ENCODE measurements at places on chromosomes 7 and 10.

- DNase-seq: no peak
Measured at GRCh38 chr10:23015021-23015707, 80.2 kb upstream of the MSRB2 start.

DNA sequence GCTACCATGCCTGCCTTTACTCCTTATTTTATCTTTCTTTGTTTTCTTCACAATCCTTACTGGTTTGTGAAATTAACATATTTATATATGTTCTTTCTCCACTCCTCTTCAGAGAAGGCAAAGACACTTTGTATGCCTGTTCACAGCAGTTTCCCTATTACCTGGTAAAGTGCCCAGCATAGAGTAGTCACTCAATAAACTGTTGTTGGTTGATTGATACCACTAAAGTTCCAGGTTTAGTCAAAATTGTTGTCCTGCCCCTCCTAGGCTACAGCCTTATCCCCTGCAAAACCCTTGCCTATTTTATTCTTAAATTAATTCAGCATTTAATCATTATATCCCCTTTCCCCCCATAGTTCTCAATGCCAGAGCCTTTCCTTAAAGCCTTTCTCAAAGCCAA is 76.1 kb downstream of the POLL start:
- no peak for DNase-seq

DNA sequence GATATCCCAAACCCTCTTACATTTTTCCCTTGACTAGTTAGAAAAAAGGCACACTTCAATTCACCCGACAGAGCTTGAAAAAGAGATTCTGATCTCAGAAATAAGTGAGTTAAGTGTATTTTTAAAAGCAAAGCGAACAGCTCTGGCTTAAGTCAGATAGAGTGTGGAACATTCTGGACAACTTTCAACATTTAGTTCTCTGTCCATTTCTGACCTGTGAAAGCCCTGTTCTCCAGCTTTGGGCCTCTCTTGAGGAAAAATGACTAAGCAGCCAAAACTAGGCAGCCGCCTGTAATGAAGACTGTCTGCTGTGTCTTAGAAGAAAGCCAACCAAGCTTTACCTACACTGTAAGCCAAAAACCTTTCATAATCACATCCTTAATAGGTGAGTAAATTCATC is 50.5 kb downstream of the CDK6 start:
- DNase-seq: peak; percentile 91

DNA sequence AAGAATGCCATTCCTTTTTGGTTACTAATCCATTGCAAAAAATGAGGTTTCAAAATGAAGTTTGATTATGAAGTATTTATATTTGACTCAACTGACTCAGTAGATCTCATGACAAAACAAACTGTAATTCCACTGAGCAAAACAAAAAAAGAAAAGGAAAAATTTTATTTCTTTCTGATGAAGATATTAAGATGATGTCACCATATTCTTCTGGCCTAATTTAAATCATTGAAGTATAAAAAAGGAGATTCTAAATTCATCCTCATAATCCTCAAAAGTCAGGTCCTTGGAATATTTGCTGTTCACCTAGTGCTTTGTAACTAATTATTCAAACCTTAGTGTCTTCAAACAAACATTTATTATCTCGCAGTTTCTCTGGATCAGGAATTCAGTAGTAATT is 1183.7 kb downstream of the CNTNAP2 start:
- DNase-seq: no peak

DNA sequence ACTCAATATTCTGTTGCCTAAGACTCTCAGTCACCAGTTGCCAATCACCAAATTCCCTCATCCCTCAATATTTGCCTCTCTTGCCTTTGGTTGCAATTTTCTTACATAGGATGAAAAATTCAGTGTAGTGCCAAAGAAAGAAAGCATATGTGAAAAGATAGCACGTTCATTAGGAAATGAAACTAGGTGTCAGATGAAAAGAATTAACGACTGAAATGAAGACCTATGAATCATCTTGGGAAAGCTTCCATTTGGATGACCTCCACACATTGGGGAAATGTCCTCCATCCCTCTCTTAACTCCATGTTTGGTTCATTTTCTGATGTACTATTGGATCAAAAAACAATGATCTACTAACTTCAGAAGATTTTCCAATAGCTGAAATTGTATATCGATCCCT is 145.1 kb upstream of the MEOX2 start:
- DNase-seq: no peak

Measured in umbilical cord (tissue), 2 donors.